ENCODE measurements at places on chromosomes 6 and 20.

DNA sequence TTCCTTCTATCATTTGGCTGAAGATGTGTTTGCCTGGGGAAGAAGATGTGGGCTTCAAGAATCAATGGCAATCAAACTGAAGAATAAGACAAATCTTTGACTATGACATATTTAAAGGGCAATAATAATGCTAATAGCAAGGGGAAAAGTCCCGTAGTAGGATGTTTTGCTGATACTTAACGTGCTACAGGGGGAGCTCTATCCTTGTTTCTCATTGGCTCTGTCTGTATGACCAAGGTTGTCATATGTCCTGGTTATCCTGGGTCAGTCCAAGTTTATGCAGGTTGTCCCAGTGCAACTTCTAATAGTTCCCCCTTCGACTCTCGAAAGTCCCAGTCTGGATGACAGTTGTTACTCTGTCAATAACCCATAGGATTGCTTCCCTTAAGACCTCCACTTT, 321.3 kb downstream of the DHX35 start:
- no peak for DNase-seq

DNA sequence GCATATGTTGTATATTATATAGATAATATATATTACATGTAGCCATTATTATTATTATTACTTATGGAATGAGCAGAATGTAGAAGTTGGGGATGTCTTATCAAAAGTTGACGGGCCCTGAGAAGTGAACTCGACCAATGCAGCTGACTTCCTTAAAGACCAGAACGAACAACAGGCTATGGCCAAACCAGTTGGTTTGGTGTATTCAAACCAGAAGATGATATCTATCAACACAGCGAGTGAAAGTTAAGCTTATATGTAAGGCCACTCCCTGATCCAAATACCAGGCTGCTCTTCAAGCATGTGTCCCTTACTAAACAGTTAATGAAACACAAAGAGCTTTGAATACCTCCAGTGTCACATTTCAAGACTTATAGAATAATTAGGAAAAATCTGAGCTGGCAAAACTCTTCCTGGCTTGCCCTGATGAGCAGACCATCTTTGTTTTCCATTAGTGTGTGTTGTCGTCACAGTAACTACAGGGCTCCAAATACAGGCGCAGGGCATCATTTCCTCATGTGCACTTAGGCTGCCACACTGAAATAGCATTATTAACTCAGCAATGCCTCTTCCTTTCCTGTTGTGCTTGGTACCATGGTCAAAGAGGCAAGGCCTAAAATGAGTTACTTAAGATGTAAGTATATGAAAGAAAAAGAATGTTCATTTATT, 6.6 kb downstream of the FILIP1 start:
- no peak for DNase-seq

DNA sequence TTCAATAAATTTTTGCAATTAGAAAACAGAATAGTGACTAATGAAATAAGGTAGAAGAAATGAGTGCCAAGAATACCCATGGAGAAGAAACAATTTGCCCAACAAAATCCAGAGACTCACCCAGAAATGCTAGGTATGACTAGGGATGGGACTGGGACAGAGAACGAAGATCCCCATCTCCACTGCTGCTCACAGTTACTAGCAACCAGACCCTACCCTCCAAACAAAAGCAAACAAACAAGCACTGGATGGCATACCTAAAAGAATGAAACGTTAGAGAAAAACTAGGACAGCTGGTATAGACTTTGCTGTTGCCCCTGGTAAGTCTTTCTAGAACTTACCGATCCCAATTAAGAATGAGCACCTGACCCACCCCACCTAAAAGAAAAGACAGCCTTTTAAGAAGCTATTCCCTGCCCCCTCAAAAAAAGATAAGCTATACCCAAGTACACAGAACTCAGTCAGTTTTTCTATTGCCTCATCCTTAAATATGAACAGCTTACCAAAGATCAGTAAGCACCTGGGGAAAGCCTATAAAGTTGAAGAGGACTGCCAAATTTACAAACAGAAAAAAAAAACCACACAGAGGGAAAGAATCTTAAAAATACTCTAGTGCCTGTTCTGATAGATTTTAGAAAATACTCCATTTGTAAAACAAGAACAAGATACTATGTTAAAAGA, 31.7 kb downstream of the REPS1 start:
- DNase-seq, result no peak

DNA sequence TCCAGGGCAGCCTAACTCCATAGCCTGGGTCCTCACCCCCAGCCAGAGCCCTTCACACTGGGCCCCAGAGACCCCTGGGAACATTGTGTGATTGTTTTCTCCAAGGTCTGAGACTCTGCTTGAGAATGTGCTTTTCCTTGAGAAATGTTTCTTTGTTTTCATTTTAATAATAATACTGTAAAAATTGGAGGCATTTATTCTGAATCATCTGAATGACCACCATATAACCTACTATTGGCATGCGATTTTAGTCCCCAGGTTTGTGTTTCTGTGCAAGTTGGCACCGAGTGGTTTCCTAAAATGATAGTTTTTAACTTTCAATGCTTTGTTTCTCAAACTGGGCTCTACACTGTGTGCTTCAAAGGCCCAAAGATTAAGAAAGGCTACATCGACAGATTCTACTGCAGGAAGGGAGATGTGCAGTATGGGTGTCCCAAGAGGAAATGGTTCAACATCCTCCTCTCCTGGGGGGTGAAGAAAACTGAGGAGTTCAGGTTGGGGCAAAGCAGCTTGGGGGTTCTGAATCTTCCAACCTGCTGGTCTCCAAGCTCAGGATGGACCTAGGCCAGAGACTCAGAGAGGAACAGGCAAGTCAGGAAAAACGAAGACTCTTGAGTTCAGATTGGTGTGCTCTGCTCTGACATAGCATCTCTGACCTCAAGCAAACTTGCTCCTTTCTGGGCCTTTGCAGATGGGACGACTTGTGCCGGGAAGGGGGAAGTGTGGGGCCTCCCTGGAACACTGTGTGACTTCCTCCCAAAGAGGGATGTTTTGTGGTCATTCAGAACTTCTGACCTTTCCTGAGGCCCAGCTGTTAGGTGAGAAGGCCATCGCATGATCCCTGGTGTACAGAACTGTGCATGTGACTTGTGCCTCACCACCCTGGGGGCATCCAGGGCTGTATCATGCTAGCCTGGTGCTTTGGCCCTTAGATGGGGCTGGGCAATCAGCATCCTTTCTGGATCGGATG, 31.0 kb downstream of the DAAM2 start:
- no peak for DNase-seq

DNA sequence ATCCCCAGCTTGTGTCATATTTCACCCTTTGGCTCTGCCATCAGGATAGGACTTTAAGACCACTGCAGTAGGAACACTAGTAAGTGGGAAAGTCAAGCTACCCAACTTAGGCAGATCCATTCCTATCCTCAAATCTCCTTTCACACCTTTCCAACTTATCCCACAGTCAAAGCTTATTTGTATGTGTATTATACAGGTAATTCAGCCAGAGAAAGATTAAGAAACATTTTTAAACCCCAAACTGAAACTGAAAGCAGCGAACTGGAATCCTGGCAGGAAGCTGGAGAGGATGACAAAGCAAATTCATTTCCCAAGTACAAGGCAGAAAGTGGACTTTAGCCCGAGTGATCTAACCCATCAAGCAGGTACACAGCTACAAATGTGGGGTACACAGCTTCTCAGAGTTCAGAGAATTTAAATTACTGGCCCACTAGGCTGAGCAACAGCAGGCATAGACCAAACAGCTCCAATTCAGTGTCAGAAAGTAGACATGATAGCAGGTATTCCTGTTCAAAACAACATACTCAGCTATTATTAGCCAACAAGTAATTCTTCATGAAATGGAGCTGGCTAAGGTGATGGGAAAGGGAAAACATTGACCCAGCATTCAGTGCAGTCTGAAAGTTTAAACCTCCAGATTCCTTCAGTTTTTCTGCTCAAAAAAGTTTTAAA, 39.1 kb downstream of the ILRUN start:
- peak; percentile 86 for DNase-seq
